Uterus (tissue), 4 donors: ENCODE measurements at places on chromosomes 3 and 15. TPM values are rescaled to one million over a fixed set of nuclear protein-coding genes. Genes with fewer than 3 reads are reported as not detected.
A peak's percentile ranks its signal among the peaks of the same experiment; 100 is the strongest.

LINGO1 gene
- 0.26 TPM for total RNA-seq

DUOXA2 gene
- total RNA-seq: not detected

SI gene
- not detected for total RNA-seq

SERPINI1 gene
- total RNA-seq: 2.9 TPM

THRB gene
- total RNA-seq: 4.6 TPM

ANKRD34C gene
- total RNA-seq: not detected

RTP1 gene
- not detected for total RNA-seq

MLF1 gene
- 23.8 TPM for total RNA-seq

DNAH12 gene
- total RNA-seq: not detected

FANCD2OS gene
- not detected for total RNA-seq

- DNase-seq: no peak
These were observed 13.3 kb downstream of the GYG1 start for GRCh38 chr3:149004622-149005021.

DNA sequence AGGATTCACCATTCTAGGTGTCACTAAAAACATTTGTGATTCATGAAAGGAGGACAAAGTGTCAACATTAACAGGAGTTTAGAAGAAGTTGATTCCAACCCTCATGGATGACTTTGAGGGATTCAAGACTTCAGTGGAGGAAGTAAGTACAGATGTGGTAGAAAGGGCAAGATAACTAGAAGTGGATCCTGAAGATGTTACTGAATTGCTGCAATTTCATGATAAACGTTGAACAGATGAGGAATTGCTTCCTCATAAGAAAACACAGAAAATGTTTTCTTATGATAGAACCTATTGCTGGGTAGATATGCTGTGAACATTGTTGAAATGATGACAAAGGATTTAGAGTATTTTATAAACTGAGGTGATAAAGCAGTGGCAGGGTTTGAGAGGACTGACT, 23.5 kb upstream of the ATP2C1 start:
- DNase-seq: no peak

DNA sequence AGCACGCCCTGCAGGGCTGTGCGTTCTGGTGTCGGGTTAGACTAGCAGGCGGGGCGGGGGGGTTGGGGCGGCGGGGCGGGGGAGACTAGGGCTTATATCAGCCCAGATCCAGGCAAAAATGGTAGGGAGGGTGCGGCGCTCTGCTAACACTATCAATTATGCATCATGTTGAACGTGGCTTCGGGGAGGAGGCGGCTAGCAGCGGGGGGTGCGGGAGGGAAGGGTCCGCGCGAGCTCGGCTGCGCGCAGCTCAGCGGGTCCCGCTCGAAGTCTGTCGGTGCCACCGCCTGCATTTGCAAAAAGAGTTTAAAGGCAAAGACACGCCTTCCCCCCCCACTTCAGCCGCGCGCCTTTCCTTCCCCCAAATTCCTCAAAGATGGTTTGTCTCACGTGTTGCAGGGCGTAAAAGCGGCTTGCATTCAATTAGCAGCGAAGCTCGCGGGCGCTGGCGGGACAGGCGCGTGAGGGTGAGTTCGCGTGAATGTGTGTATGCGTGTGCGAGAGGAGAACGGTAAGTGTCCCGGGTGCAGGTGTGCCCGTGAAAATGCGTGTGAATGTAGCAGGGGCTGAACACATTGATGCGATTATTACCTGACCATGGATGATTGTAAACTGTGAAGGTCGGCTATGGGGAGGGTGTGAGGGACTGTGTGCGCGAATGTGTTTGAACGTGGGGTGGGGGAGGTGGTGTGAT, at the start of gene ISLR2:
TSS of gene ISLR2 (plus strand) at position 432 of the 694 bp plus-strand sequence. CDS start 2,169 bp downstream, outside the sequence.
- no peak for DNase-seq

DNA sequence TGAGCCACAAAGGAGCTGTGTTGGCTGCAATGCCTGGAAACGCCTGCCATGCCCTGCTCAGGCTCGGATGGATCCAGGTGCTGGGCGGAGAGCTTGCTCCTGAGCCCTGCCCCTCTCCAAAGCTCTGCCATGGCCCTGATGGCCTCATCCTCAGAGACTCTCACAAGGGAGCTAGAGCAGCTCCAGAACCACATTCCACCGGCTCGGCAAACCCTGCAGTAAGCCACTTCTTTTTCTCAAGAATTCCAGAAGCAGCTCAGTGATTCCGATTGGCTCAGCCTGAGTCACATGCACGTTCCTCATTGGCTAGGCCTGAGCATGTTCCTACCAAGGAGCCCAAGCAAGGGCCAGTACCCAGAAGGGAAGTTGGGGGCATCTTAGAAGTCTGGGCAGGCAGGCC, 24.8 kb downstream of the TPRA1 start:
- DNase-seq: no peak

DNA sequence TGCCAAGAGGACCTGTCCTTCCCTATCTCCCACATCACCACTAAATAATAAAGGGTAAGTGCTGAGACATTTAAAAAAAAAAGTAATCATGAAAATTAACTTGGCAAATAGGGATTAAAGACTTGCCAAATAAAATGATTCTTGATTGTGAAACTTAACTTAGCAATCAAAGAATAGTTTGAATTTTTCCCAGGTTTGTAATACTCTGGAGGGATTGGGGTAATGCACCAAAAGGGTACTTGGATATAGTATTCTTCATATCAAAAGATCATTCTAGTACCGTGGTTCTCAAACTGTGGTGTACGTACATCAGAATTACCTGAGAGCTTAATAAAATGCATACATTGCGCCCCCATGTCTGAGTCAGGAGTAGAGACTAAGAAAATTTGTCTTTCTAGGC, 28.5 kb downstream of the CALML4 start:
- no peak for DNase-seq

- no peak for DNase-seq
These were observed 21.7 kb downstream of the LRRK1 start for GRCh38 chr15:100940767-100941379.

DNA sequence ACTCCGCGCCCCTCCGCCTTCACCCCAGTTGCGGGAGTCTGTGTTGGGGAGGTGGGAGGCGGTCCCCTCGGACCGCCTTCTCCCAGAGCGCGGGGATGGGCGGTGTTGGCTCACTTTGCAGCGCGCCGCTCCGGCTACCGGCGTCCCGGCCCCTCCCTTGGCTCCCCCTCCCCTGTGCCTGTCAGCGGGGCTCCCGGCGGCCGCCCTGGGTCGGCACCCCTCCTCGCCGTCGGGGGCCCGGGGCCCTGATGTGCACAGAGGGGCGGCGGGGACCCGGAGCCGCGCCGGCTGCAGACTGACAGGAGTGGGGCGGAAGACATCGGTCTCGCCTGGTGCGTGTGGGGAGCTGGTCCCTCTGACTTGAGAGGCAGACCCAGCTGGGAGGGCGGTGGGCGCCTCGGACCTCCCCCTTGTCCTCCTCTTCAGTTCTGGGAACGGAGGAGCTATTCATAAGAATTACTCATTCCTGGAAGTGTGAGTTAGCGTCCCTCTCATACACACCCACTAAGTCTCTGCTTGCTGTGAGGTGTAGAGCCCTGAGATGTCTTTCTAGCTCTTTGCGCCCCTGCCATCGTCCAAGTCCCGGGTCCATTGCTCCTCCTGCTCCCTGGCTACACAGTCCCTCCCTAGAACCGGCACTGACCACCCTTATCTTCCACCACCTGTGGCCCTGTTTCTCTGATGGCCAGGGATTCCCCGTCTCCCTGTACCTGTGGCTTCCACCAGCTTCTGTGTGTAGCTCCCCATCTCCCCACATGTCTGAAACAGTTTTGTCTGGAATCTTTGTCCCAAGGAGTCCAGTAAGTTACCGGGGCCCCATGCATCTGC, 42.3 kb upstream of the ROPN1 start:
- peak; percentile 39 for DNase-seq

DNA sequence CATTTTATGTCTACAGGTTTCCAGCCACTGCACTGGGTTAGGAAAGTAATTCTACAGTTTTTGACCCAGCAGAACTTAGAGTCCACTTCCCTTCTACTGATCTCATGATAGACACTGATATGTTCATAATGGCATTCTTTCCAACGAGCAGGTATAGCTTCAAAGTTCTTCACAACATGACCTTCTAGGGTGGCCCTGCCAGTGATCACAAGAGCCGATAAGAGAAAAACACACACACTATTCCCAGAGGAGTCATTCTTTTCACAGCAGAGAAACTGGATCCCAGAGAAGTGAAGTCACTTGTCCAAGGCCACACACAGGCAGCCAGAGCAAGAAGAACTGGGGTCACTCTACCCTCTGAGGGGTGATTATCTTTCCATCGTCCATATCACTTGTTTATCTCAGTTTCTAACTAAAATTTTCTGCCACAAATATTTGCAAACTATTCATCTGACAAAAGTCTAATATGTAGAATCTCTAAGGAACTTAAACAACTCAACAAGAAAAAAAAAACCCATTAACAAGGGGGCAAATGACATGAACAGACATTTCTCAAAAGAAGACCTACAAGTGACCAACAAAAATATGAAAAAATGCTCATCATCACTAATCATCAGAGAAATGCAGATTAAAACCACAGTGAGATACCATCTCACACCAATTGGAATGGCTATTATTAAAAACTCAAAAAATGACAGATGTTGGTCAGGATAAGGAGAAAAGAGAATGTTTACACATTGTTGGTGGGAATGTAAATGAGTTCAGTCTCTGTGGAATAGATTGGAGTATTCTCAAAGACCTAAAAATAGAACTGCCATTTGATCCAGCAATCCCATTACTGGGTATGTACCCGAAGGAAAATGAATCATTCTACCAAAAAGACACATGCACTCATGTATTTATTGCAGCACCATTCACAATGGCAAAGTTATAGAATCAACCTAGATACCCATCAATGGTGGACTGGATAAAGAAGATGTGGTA, 31.5 kb downstream of the SPTSSB start:
- DNase-seq: no peak

GRCh38 chr15:92104072-92104471, 250.6 kb downstream of the SLCO3A1 start:
- DNase-seq: no peak

DNA sequence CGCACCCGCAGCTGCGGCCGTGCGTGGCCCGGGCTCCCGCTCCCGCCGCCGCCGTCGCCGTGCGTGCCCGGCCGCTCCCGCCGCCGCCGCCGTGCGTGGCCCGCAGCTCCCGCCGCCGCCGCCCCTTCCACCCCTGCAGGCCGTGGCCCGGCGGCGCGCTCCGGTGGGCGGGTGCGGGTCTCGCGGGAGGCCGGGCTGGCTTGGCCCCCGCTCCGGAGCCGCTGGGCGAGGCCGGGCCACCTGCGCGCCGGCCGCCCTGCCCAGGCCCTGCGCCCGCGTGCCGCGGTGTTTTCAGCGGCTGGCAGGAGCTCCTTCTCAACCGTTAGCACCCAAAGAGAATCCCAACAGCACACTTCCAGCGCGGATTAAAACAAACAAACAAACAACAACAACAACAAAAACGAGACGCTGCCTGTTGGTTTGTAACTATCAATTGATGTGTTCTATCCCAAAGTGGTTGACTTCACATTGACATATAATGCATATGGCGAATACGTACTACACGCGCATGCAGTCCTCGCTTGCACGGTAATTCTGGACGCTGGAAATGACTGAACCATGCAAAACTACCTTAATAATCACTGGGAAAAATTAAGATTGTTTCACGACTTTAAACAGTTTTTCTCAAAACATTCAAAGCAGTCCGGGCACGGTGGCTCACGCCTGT, 113.7 kb upstream of the GOLGA8J start:
- no peak for DNase-seq

- DNase-seq: no peak
These were observed 174.0 kb upstream of the TPM1 start for GRCh38 chr15:62868507-62868906.

DNA sequence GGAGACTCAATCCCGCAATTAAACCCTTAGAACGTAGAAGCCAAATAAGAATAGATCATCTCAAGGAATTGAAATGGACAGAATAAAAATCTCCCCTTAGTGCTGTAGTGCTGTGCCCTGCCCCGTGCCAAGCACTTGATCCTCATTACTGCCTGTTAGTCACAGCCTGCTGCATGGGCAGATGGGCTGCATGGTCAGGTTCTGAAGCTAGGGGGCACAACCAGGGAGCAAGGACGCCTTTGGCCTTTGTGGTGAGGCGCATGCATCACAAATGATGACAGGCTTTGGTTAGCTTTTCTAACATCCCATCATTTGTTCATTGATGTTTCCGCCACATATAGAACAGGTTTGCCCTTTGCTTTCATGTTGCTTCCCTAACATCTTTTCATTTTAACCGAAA, 336.3 kb upstream of the ADAMTS9 start:
- DNase-seq: no peak

GRCh38 chr3:148330542-148330941, 367.2 kb upstream of the AGTR1 start:
- DNase-seq: no peak

- DNase-seq: no peak
These were observed 15.2 kb downstream of the TGFBR2 start for GRCh38 chr3:30621576-30621975.

DNA sequence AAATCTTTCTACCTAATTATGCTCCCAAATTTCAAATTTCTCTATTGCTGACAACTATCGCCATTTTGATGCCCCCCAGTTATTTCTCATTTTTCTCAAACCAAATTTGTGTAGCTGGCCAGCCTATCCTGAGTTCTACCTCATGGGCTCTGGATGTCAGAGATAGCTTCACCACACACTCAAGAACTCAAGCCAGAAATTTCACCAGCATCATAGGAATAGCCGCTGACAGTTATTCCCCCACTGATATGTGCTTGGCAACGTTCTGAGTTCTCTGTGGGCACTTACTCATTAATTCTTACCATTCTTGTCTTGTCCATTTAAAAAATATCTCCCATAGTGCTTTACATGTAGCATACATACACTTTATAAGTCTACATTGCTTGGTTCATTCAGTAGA, 264.7 kb downstream of the FHIT start:
- no peak for DNase-seq

- no peak for DNase-seq
These were observed 2.9 kb downstream of the NGRN start for GRCh38 chr15:90268415-90268814.

- DNase-seq: no peak
These were observed 14.9 kb upstream of the GRM2 start for GRCh38 chr3:51691949-51692348.

DNA sequence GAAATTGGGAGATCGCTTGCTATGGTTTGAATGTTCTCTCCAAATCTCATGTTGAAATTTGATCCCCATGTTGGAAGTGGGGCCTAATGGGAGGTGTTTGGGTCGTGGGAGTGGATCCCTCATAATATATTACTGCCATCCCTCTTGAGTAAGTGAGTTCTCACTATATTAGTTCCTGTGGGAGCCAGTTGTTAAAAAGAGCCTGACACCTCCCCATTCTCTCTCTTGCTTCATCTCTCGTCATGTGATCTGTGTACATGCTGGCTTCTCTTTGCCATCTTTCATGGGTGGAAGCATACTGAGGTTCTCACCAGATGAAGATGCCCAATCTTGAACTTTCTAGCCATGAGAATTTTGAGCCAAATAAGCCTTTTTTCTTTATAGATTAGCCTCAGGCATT, 43.0 kb upstream of the IL20RB start:
- no peak for DNase-seq

DNA sequence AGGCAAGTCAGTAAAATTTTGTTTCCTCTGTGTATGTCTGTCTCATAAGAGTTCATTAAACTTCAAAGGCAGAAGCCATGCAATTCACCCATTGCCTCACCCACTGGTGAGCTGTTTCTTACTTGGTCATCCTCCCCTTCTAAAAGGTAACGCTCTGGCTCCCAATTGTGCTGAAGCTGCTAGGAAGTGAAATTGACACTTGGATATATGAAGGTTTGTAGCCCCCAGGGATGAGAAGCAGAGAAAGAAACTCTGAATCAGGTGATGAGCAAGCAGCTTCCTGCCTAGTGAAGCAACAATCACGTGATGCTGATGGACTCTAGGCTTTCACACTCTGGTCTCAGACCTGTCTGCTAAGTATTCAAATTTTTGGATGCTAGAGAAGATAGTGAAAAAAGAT, 70.7 kb downstream of the CD200R1L start:
- no peak for DNase-seq

- DNase-seq: peak; percentile 23
These were observed 2.1 kb downstream of the ALCAM start for GRCh38 chr3:105368566-105369499.
